ENCODE measurements at places on chromosomes 5 and 9.
A peak's percentile ranks its signal among the peaks of the same experiment; 100 is the strongest.

DNA sequence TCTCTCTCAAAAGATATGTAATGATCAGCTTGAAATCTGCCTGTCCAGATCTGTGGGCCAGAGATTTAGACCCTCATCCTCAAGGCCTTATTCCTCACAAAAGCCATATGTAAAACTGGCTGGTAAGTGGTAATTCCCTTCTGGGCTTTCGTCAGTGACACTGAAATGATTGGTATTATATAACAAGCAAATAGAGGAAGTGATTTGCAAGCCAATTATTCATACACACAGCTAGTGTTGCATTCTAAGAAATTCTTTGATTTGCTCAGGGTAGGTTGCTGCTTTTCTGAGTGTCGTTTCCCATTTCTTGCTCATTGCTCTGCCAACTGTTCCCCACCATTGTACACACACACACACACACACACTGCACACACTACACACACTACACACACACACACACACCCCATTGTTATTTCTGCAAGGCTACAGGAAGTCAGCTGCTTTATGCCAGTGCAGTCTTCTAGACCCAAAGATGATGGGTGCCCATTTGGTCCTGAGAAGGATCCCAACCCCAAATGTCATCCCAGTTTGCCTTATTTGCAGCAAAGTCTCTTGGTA, 76.8 kb downstream of the PRLR start:
- no peak for DNase-seq

GRCh38 chr5:94498199-94498598, 120.2 kb downstream of the KIAA0825 start:
- DNase-seq: no peak

GRCh38 chr5:17180864-17181723, 36.3 kb upstream of the BASP1 start:
- DNase-seq: no peak

DNA sequence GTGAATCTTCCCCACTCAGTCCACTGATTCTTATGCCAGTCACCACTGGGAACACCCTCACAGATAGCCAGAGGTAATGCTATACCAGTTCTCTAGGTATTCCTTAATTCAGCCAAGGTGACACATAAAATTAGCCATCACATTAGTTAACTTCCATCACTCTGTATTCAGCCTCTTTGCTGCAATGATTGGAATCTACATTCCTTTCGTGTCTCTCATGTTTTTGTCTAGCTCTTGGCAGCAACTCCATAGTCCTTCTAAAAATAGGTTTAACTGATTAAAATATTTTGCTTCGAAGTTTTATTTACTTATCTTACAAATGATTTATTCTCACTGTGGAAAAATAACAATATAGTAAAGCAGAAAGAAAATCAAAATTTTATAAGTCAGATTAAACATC, 19.6 kb upstream of the RNF20 start:
- DNase-seq: no peak

GRCh38 chr5:7741415-7742065, 109.4 kb downstream of the CFAP90 start:
- DNase-seq: no peak

DNA sequence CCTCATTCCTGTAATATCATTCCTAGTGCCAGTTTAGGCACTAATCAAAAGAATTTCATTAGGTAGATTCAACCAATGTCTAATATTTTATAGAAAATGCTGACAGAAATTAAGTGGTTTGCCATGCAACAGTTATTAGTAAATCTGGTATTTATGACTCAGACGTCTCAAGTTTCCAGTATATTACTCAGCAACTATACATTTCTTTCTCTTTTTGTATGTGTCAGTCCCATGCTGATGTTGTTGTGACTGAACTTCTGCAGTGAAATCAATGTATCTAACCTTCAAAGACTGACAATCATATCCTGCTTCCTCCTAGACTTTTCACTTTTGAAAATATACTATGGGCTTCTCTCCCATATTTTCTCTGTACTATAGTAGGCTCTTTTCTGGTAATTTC, 822.5 kb downstream of the NR2F1-AS1 start:
- no peak for DNase-seq

GRCh38 chr9:224582-225520, 10.2 kb downstream of the DOCK8 start:
- no peak for DNase-seq

DNA sequence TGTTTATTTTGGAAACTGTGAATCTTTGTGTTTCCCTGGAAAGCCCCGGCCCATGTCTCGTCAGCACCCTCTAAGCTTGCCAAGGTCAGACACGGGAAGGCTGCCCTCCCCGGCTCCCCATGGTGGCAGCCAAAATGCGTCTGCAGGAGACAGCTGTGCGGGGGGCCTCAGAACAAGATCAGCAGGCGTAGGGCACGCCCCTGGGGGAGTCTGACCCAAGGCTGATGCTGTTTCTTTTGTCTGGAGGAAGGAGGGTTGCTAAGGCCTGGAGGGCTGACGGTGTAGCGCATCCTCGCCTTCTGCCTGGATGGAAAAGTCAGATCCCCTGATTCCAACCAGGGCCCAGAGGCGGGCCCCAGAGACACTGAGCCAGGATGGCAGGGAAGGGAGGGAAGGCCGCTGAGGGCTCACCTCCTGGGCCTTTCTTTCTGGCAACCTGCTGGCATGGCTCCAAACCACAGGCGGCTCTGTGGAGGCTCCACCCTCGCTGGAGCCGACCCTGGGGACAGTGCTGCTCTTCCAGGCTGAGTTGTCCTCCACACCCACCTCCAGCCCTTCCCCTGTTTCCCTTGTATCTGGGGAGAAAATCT, 57.2 kb downstream of the OLFM1 start:
- DNase-seq: no peak

DNA sequence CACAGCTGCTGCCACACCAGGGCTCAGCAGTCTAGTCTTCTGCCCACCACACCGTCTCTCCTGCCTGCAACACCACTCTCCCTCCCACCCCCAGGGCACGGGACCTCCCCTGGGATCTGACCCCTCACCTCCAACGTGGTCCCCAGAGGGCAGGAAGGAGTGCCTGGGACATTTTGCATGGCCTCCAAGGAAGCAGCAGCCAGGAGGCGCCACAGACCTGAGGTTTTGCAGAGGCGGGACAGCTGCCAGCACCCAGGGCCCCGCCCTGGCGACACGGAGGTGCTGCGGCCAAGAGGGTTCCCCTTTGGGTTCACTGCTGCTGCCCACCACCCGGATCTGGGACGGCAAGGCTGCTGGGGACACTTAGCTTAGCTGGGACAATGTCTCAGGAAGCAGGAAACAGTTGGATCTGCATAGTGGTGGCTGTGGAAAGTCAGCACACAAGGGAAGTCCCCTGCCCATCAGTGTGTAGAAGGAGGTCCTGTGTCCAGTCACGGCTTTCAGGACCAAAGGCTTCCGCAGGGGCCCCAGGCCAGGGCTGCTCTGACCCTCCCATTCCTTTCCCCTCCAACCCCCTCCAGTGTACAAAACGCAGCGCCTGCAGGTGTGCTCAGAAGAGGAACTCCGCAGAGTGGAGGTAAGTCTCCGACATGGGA, 13.8 kb downstream of the PROP1 start:
- DNase-seq: peak; percentile 82

GRCh38 chr9:27108981-27109541, at the start of gene TEK:
TEK (plus strand) TSS chr9:27109225; CDS start chr9:27109591, 366 bp downstream.
- DNase-seq: no peak

- no peak for DNase-seq
Measured at GRCh38 chr5:173890195-173890991, 2.2 kb downstream of the CPEB4 start.

- DNase-seq: no peak
Measured at GRCh38 chr5:1127959-1128785, 16.3 kb upstream of the SLC12A7 start.

DNA sequence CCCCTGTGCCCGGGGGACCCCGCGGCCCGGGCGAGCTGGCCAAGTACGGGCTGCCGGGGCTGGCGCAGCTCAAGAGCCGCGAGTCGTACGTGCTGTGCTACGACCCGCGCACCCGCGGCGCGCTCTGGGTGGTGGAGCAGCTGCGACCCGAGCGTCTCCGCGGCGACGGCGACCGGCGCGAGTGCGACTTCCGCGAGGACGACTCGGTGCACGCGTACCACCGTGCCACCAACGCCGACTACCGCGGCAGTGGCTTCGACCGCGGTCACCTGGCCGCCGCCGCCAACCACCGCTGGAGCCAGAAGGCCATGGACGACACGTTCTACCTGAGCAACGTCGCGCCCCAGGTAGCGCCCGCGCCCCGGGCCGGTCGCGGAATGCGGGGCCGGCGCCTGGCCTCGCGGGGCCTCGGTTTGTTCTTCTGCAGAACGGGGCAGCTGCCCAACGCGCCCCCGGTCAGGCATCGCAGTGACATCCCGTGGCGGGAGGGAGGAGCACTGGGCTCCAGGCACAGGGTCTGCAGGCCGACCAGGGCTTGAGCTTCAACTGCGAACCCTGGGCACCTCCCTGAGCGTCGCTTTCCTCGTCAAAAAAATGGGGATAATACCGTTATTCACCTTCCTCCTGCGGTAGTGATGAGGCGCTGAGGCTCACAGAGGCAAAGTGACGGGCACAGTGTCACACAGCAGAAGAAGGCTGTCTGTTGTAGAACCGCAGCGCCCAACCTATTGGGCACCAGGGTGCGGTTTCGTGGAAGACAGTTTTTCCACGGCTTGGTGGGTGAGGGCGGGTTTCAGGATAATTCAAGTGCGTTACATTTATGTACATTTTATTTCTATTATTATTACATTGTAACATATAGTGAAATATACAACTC, 777 bp downstream of the ENDOG start:
- DNase-seq: no peak

DNA sequence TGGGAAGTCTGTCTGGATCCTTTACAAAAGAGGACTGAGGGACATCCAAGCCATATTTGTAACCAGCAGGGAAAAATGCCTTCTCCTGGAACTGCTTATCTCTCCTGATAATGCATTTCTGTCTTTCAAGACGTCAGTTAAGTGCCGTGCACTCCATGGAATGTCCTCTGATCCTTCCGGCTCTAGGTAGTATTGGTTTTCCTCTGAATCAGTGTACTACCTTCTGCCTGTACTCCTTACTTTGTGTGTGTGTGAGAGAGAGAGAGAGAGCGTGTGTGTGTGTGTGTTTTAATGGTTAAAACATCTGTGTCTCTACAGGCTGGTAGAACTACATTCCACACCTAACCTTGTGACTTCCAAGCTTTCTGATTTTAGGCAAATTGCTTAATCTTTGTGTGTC, 89.9 kb downstream of the PIP5K1B start:
- no peak for DNase-seq

DNA sequence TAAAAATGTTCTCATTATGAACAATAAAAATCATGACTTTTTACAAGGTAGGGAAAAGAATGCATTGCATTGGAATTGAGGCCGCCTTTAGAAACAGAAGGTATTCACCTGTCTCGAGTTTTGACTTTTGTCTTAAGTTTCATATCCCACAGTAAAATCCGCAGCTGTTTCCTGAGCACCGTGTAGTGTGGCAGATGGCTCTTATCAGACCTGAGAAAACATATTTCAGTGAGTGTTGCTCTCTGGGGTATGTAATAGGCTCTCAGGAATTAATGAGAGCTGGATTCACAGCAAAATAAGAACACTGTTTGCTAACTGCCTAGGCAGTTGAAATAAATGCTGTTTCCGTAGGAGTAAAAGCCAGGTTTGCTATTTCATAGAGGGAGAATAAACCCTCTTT, 221.4 kb downstream of the CFAP90 start:
- DNase-seq: no peak

GRCh38 chr5:99004960-99005359, 76.2 kb upstream of the CHD1 start:
- DNase-seq: no peak

DNA sequence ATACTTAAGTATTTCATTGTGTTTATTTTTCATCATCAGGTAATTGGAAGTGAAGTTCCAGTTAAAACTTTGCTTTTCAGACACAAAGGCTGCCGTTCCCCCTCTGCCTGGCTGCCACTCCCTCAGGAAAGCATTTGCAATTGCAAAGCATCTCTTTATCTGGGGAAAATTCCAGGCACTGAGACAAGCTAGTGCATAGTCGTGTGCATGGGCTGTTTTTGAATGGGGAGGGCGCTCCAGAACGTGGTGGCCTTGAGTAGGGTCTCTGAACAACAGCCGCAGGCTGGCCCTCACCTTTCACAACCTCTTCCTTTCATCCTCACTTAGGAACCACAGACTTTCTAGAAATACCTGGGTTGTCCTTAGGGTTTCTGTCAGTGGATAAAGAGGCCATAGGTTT, 285.1 kb upstream of the ADAMTS16 start:
- DNase-seq: no peak

GRCh38 chr5:10307206-10308148, at the start of gene CMBL:
CMBL (minus strand) TSS chr5:10307902; CDS start chr5:10290762, 17,140 bp downstream.
- DNase-seq: no peak

- DNase-seq: no peak
Measured at GRCh38 chr5:113163328-113163727, 186.7 kb downstream of the DCP2 start.

DNA sequence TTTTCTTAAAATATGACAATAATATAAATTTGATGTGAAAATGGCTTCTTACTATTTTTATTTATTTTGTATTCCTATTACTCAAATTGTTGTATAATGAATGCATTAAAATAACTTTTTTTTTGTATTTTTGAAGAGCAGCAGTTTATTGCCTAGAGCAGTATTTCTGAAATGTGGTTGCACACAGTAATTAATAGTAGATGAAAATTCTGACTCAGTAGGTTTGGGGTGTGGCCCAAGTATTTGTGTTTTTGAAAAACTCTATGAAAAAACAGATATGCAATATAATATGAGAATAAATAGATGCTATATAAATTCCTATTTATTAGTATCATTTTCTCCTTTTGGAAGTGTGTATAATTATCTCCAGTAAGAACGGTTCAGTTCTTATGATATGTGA, 2225.3 kb upstream of the C9orf72 start:
- DNase-seq: no peak

DNA sequence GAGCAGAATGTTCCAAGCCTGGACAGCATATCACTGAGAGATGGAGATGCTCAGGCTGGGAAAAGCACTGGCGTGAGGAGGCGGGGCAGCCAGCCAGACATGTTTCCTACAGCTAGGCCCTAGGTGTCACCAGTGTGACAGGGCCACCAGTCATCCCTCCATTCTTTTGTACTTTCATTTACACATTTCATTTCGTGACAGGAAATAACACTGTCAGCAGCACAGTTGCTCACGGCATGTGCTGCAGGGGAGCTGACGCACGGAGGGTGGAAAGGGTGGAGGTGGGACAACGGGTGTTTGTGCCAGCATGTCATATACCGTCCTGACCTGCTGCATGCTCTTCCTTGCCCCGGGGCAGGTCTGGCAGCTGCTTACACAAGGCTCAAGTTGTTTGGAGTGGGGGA, 14.8 kb upstream of the CEMIP2 start:
- no peak for DNase-seq

- DNase-seq: no peak
Measured at GRCh38 chr5:137847687-137848086, 20.0 kb upstream of the MYOT start.

- DNase-seq: no peak
Measured at GRCh38 chr5:137114529-137114928, 384.6 kb downstream of the SPOCK1 start.

GRCh38 chr9:94864196-94864595, 137.7 kb downstream of the AOPEP start:
- no peak for DNase-seq

DNA sequence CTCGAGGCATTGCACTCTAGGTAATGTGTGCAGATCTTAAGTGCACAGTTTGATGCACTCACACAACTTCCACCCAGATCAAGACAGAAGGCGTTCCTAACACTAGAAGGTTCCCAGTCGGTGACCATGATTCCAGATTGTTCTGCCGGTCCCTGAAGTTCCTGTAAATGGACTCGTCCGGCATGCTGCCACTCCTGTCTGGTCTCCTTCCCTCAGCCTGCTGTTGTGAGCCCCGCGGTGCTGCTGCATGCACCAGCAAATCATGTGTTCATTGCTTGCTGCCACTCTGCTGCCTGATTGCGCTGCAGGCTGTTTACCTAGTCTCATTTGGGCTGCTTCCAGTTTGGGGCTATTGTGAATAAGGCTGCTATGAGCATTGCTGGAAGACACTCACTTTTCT, 11.5 kb downstream of the STKLD1 start:
- DNase-seq: no peak
